ENCODE measurements at places on chromosomes 5 and 9.

DNA sequence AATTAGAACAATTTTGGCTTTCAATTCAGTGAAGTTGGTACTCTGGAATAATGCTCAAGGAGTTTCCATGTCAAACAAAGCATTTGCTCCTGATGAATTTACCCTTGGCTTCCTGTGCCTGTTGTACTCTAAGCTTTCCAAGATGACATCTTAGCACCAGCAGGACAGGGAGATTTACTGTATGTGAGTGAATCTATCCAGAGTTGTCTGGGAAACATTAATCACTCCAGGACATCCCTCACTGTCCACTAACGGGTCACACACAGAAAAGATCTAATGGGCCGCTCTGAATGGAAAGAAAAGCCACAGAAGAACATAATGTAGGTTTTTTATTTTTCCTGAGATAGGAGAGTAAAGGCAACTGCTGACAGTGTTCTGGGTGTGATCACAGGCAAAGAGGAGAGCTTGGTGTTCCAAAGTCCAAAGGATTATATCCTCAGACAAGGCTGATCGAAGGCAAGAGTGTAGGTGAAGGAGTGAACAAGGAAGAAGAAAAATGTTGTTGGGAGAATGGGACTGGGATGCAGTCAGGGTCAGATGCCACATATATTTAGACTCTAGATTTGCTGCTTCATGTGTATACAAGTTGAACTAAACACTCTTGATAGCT is 167.7 kb upstream of the RPS23 start:
- no peak for DNase-seq

DNA sequence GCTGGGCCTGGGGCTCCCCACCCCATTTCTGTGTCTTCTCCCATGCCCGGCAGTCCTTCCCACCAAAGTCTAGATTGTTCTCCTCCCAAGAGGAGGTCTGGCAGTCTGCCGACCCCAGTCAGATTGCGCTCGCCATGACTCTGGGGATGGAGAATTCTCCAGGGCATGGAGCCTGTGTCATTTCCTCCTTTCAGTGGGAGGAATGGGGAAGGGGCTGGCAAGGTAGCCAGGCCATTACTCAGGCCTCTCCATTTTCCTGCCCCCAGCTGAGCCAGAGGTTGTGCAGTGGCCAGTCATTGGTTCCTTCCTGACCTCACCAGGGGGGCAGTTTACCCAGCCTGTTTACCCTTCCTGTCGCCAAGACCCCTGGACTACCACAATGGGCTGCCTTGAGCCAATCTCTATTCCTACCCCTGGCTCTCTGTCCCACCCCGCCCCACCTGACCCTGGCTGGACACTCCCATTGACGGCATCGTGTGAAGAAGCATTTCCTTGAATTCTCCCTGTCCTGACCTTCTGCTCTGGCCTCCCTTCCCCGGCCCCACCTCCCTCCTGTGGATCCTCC is 628 bp downstream of the SYNPO start:
- peak; percentile 49 for DNase-seq

DNA sequence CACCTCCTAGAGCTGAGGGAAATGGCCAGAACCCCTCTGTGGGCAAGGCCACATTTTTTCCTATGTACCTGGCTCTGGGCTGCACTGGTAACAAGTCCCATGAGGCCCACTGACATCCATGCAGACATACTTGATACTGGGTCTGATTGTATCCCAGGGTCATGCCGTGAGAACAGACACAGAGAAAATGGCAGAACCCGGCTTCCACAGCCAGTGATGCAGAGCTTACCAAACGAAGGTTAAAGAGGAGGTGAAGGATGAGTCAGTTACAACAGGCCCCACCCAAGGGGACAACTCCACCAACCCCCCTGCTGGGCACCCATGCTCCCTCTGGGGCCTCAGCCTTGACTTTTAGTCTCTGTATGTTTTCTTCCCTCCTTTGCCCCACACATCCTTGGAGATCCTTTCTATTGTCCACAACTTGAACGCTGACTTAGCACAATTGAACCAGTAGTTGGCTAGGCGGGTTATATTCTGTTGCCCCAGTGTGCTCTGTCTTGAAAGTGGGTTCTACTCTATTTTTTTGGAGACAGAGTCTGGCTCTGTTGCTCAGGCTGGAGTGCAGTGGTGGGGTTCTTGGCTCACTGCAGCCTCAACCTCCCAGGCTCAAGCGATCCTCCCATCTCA is 93.5 kb downstream of the DAP start:
- DNase-seq: no peak

- DNase-seq: no peak
These were observed 251.8 kb upstream of the DMRT1 start for GRCh38 chr9:589723-590122.

GRCh38 chr9:123551734-123552133 is 195.7 kb downstream of the CRB2 start:
- no peak for DNase-seq

DNA sequence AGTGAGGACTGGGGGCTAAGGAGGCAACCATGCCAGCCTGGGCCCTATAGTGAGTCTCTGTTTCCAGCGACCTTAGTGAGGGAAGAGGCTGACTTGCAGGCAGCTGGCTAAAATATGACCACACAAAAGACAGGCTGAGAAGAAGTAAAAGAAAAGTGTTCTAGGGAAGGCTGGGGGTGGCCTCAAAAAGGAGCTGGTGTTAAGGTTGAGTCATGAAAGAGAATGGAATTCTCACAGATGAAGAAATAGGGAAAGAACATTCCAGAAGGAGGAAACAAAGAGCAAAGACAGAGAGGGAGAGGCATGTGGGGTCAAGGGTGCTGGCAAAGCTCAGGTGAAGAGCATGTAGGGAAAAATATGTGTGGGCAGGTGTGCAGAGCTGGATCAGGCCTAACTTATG is 302.7 kb upstream of the RFX3 start:
- no peak for DNase-seq
